ENCODE measurements at places on chromosomes 4 and X.
A peak's percentile ranks its signal among the peaks of the same experiment; 100 is the strongest.

GRCh38 chr4:140720387-140721304 lies 35.5 kb downstream of the TBC1D9 start:
- DNase-seq, result no peak

GRCh38 chr4:123790681-123791080 lies 394.1 kb downstream of the SPRY1 start:
- DNase-seq, result no peak

DNA sequence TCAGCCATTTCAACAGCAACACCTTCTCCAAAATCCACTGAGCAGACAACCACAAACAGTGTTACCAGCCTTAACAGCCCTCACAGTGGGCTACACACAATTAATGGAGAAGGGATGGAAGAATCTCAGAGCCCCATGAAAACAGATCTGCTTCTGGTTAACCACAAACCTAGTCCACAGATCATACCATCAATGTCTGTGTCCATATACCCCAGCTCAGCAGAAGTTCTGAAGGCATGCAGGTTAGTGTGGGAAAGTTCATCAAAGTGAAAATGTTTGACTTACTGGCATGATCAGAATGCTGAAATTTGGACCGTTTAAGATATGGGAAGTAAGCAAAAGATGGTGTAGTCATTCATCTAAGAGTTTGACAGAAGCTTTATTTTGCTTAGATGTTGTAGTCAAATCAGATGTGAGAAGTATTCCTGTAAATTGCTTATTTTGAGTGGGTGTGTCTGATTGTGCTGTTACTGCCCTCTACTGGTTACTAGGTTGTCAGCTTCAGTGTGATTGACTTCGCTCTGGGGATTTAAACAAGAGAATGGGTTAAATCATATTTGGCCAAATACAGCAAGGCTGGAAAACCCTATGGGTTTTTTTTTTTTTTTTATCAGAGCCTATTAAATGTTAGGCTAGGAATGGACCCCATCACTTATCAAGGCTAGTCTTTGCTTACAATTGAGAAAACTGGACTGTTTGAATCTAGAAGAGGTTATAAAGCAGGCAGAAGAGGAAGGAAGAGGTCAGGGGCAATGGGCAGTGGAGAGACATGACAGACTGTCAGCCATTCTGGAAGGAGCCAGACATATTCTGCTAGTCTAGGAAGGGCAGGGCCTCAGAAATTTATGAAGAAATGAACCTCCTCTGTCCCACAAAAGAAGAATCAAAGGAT lies 130.3 kb downstream of the DIPK2B start:
- DNase-seq, result no peak

- DNase-seq, result no peak
These were observed 190.7 kb upstream of the FAM241A start for GRCh38 chr4:111954550-111954949.

- no peak for DNase-seq
These were observed 284.0 kb upstream of the ZFP42 start for GRCh38 chr4:187711586-187711985.

GRCh38 chr4:100983426-100983825 lies 363.9 kb downstream of the PPP3CA start:
- DNase-seq, result no peak

- no peak for DNase-seq
These were observed 299.7 kb downstream of the LDB2 start for GRCh38 chr4:16598597-16599206.

DNA sequence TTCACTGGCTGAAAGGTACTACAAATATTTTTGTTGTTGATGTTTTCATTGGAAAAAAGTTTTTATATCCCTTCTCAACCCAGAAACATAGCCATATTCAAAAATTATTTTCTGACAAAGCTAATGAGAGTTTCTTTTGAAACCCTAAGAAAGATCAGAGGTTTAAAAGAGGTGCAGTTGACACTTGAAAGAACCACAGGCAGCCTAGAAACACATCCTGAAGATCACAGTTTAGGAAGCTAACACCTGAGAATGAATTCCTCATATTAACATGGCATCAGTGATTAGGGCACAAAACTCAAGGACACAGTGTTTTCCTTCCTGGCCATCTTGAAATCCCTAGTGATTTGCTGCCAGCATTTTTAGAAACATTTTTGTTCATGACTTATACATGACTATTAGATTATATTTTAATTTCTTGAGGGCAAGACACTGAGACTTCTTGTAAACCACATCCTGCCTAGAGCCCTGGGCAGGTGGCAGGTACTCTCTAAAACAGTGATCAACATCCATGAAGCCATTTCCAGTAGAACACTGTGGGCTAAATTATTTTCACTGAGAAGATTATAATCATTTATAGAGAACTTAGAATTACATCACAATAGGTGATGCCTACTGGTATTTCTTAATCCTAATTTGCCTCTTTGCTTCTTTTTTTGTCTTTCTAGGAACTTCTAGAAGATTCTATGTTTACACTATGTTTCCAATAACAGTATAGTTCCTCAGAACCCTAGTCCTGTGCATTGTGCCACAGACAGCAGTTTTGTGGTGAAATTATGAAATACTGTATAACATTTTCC lies 80.0 kb downstream of the ARSJ start:
- DNase-seq, result peak; percentile 14

GRCh38 chrX:50905334-50905733 lies 5.2 kb upstream of the BMP15 start:
- DNase-seq, result no peak

DNA sequence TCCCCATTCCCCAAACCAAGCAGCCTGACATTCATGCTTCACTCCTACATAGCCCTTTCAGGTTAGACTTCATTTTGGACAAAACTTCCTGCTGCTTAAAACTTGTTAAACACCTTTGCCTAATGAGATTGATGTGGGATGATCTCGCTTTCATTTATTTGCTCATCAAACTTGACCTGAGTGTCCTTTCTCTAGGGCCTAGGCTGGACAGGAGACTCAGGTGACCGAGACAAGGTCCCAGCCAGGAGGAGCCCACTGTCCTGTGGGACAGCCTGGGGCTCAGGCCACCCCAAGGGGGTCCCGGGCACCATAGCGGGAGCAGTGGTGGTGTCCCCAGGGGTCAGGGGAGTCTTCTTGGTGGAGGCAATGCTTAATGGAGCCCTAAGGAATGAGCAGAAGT lies 23.7 kb upstream of the PSAPL1 start:
- DNase-seq, result no peak

GRCh38 chrX:145623453-145623852 lies 194.2 kb upstream of the SLITRK2 start:
- no peak for DNase-seq

- DNase-seq, result no peak
These were observed 151.6 kb downstream of the GRIA2 start for GRCh38 chr4:157372154-157372553.

DNA sequence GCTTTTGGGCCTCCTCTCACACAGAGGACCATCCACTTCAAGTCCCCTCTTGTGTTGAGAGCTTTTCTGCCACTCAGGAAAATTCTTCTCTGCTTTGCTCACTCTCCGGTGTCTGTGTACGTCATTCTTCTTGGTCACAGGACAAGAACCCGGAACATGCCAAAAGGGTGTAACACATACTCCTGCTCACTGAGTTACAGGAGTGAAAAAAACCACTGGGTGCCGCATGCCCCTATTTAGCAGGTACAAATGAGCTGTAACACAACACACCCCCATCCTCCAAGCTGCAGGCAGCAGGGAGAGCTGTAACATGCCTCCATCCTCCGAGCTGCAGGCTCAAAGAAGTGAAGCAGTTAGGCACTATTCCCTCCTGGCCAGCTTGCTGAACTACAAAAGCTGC lies 13.0 kb upstream of the CXCL2 start:
- no peak for DNase-seq

DNA sequence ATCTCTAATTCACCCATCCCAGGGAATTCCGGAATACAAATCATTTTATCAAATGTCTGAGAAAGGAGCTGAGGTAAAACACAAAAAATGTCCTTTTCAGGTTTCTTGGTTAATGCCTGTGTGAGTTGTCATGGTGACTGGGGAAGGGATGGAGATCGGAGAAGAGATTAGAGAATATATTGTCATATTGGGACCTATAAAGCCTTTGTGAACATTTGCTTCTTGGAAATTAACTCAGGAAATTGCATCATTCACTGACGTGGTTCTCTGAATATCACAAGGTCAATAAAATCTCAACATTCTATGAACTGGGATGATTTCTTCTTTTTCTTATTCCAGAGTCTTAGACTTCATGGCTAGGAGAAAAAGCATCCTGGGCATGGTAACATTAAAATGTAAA lies 174.8 kb upstream of the GLRA2 start:
- no peak for DNase-seq

Measured in stimulated activated CD8-positive, alpha-beta memory T cell treated with anti-CD3 and anti-CD28 coated beads, Interleukin-15, amount 100 ng/mL, for 4 hours (primary cell).